Testis (tissue), 5 donors: ENCODE measurements at places on chromosomes 3 and 15.
A peak's percentile ranks its signal among the peaks of the same experiment; 100 is the strongest.

GRCh38 chr15:64925335-64926330 is 13.9 kb downstream of the ANKDD1A start:
- no peak overlapping the region for H3K4me3 ChIP-seq
- no peak for DNase-seq
- peaks cover 7% of the 10 kb centered on the region for H3K4me1 ChIP-seq

DNA sequence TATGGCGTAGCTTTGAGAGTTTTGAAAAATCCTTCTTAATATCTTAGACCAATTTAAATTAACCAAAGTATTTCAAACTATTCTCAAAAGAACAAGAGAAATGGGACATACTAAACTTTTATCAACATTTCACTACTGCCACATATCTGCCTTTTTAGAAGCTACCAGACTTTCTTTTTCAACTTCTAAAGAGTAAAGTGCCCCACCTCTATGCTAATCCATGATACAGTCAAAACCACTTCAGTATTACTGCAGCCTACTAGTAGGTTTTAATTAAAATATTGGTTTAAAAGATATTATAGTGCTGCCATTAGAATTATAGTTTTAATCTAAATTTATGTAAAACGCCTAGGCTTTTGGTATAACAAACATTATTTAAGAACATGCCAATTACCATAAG is 15.1 kb downstream of the HERC1 start:
- H3K36me3 ChIP-seq = no peaks in the 10 kb centered on the region
- H3K27me3 ChIP-seq = no peaks in the 10 kb centered on the region
- DNase-seq = no peak
- no peak overlapping the region for H3K27ac ChIP-seq

DNA sequence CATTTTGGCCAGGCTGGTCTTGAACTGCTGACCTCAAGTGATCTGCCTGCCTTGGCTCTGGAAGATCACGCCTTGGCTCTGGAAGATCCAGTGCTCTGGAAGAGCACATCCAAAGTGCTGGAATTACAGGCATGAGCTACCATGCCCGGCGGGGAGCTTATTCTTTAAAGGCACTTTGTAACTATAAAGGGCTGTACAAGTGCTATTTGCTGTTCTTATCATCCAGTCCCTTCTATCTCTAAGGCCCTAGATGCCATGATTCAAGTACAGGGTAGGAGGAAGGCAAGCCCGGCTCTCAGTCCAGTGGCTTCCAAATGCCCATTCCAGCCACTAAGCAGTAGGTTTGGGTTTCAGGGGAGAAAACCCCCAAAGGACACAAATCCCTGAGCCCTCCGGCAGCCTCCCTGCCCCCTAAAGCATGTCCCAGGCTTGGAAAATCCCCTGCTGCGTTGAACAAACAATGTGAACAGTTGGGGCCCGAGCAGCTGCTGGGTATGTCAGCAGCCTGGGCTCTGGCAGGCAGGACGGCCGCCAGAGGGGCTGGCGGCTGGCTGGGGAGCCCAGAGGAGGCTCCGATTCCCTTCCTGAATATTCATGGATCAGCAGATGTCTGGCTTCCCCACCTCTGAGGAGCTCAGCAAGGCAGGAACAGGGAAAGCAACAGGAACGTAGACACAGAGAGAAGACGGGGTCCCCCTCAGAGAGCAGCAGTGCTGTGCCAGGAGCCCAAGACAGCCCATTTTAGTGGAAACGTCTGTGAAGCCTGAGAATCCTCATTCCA is 7.7 kb downstream of the IGDCC4 start:
- H3K36me3 ChIP-seq = no peaks in the 10 kb centered on the region
- DNase-seq = peak; percentile 29
- no peak overlapping the region for H3K4me3 ChIP-seq
- H3K4me1 ChIP-seq = peaks cover 10% of the 10 kb centered on the region

DNA sequence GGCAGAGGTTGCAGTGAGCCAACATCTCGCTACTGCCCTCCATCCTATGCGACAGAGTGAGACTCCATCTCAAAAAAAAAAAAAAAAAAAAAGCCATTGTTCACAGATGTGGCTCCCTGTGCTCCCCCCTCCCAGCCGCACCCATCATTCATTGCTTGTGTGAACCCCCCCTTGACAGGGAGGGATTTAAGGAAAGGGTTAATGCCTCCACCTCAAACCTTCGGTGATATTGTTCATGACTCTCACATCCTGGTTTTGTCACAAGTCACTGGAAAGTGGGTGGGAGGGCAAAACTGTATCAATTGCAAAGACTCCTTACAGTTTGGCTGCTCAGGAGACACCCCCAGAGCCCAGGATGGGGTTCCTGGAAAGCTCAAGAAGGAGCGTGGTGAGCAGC is 7.7 kb downstream of the SLC6A6 start:
- peaks cover 14% of the 10 kb centered on the region for H3K4me1 ChIP-seq
- no peaks in the 10 kb centered on the region for H3K36me3 ChIP-seq
- no peak for DNase-seq
- H3K27me3 ChIP-seq = no peaks in the 10 kb centered on the region
- no peak overlapping the region for H3K27ac ChIP-seq
- H3K4me3 ChIP-seq = no peak overlapping the region

DNA sequence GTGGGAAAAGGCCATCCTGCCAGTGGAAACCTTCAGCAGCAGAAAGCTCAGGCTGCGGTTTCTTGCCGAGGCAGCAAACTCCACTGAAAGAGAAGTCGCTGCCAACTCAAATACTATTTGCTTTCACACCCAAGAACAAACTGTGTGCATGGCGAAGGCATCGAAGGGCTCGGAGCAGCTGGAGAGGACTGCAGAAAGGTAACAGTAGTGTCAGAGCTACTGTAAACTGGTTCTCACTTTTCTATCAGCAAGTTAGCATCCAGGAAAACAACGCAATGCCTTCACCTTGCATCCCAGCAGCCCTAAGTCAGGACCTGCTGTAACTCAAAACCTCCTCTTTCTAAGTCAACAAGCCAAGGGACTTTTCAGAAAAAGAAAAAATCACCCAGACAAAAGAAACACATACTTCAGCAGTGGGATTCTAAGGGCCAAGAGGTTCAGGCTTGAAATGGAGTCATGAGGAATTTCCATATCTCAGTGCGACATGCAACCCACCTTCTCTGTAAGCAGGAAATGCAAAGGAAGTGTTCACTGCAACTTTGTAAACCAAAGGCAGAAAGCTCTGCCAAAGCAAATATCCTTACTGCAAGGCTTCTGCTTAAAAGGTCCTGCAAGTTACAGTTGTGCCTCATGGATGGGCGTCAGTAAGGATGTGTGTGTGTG is 193.5 kb downstream of the FOXP1 start:
- no peak overlapping the region for H3K27ac ChIP-seq
- no peaks in the 10 kb centered on the region for H3K27me3 ChIP-seq
- no peaks in the 10 kb centered on the region for H3K4me1 ChIP-seq
- peak; percentile 26 for DNase-seq

GRCh38 chr3:51955175-51955892 is at the start of gene GPR62:
Gene GPR62 (plus strand): TSS chr3:51955381. CDS start chr3:51955653, 272 bp downstream.
- DNase-seq = no peak
- H3K4me1 ChIP-seq = peaks cover 7% of the 10 kb centered on the region
- peak within 1 kb of the TSS; percentile 51 for H3K27ac ChIP-seq
- no peaks in the 10 kb centered on the region for H3K36me3 ChIP-seq
